CD4-positive, alpha-beta memory T cell (primary cell): ENCODE measurements at places on chromosomes 16 and 17. TPM values are rescaled to one million over a fixed set of nuclear protein-coding genes. Genes with fewer than 3 reads are reported as not detected.

FBXL16 gene
- 38.6 TPM for polyA plus RNA-seq

FZD2 gene
- not detected for polyA plus RNA-seq

TEX19 gene
- polyA plus RNA-seq, result not detected

TBC1D3I gene
- not detected for polyA plus RNA-seq

- DNase-seq, result no peak
These were observed 33.1 kb downstream of the N4BP1 start for GRCh38 chr16:48576927-48577326.

DNA sequence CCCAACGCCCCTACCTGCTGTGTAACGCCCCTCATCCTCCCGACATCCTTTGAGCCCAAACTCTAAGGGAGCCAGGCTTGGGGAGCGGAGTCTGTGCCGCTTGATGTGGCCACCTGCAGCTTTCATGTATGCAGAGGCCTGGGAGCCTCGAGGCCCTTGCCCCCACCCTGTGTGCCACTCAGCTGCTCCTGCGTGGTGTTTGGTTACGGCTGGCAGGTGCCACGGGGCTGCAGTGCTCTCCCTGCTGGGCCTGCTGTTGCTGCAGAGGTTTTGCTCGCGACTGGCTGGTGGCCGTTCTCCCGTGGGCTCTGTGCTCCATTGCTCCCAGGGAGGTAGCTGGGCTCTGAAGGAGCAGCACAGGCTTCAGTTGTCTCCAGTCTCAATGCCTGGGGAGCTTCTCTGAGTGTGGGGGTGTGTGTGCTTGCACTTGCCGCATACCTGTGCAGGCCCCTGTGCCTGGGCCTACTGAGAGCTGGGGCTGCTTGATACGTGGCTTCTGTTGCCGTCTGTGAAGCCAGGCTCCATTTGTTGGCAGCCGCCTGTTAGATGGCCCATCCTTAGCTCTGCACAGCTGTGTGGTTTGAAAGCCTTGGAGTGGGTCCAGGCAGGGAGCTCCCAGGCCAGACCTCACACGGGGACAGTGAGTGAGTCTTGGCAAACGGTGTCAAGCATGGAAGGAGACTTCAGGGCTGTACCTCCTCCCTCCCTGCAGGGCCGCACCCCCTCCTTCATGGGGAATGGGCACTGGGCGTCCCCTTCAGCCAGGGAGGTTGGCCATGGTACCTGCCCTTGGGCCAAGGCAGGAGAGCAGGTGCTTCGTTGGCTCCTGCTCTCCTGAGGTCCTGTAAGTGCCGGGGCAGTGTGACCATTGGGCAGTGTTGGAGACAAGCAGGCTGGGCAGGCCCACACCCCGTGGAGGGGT is 47.2 kb downstream of the PDPK1 start:
- no peak for DNase-seq

GRCh38 chr17:55728361-55728760 is 5.7 kb upstream of the TMEM100 start:
- no peak for DNase-seq

GRCh38 chr17:69528035-69528434 is 113.5 kb downstream of the MAP2K6 start:
- DNase-seq, result no peak

DNA sequence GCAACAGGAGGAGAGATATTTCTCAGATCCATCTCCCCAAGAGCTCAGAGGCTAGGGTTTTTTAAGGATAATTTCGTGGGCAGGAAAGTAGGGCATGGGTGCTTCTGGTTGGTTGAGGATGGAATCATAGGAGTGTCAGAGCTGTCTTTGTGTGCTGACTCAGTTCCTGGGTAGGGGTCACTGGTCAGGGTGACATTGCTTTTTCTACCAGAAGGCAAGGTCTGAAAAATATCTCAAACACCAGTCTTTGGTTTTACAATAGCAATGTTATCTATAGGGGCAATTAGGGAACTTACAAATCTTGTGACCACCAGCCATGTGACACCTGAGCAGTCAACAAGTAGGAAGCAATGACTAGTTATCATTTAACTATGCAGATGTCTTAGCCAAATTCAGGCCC is 82.9 kb upstream of the DYNLRB2 start:
- DNase-seq, result no peak

DNA sequence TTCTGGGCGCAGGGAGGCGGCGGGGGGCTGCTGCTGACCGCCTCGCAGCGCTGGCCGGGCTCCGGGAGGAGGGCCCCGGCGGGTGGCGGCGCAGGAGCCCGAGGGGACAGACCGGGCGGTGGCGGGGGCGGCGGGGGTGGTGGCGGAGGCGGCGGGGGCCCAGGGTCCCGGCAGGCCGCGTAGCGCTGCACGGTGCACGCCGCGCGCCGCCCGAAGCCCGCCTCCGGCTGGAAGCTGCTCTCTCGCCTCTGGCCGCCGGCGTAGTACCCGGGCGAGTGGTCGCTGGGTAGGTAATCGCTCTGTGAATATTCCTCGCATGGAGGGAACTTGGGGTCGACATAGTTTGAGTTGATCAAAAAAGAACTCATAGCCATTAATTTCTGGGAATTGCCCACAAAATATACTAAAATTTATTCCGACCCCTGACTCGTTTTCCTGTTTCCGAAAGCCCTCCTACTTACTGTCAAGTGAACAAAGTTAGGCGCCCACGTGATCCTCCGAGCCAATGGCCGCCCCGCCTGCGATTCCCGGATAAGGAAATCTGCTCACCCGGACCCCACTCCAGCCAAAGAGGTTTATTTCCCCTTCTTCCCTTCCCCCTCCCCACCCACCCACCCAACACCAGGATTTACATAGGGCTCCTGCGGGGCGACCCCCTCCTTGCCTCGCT is at the start of gene HOXB4:
Gene HOXB4, minus strand, starts transcription at position 405 of the 670 bp plus-strand sequence. Its CDS starts 31 bp downstream, at position 374.
- peak; percentile 71 for DNase-seq
